ENCODE measurements at places on chromosomes 16 and 17.
A peak's percentile ranks its signal among the peaks of the same experiment; 100 is the strongest.

- no peak for DNase-seq
These were observed 332.0 kb downstream of the BCAS3 start for GRCh38 chr17:61009663-61010062.

DNA sequence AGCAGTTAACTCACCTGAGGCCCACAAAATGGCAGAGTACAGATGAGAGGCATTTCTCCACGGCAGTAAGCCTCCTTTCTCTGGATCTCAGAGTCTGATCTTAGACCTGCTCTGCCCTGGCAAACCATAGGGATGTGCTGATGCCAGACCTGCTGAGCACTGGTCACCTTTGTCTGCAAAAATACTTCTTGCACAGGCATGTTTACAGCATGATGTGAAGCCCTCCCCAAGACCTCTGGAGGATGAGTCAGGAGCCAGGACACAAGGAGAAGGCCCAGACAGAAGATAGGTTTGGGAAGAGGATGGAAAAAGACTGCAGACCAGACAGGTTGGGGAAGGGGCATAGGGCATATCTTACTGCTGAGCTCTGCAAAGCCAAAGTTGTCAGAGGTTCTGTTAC lies 426.6 kb downstream of the PMP22 start:
- DNase-seq = no peak

- DNase-seq = no peak
These were observed 35.0 kb upstream of the ASIC2 start for GRCh38 chr17:33328129-33328528.

- DNase-seq = no peak
These were observed 161.4 kb upstream of the CDH11 start for GRCh38 chr16:65283181-65283651.

GRCh38 chr17:1872976-1873375 lies 43.2 kb downstream of the RPA1 start:
- DNase-seq = no peak

GRCh38 chr17:7307686-7308624 lies 527 bp downstream of the EIF5A start:
- peak; percentile 46 for DNase-seq

- peak; percentile 17 for DNase-seq
These were observed 863 bp downstream of the ADCY9 start for GRCh38 chr16:4115209-4115948.

- DNase-seq = no peak
These were observed 6.3 kb downstream of the IGSF6 start for GRCh38 chr16:21646091-21646490.

DNA sequence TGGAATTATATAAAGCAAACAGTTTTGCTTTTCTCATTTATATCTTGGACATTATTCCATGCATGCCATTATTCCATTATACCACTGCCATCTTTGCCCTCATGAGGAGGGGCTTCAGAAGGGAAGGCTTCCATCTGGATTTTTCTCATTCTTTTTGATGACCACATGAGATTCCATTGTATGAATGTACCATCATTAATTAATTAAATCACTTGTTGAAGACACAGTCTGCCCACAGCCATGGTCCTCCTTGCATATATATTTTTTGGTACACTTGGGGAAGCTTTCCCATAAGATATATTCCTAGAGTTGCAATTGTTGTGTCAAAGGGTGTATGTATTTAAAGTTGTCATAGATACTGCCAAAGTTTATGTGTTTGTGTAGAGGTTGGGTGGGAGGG lies 7.1 kb downstream of the ARL4D start:
- DNase-seq = no peak

All from activated T-helper 9 cell treated with anti-CD3 and anti-CD28 coated beads, Interleukin-2, amount 50 U/mL, for 16 hours (primary cell).